ENCODE measurements at places on chromosomes 12 and 14.

GRCh38 chr14:93951635-93952540 is 24.5 kb downstream of the ASB2 start:
- no peak for DNase-seq

DNA sequence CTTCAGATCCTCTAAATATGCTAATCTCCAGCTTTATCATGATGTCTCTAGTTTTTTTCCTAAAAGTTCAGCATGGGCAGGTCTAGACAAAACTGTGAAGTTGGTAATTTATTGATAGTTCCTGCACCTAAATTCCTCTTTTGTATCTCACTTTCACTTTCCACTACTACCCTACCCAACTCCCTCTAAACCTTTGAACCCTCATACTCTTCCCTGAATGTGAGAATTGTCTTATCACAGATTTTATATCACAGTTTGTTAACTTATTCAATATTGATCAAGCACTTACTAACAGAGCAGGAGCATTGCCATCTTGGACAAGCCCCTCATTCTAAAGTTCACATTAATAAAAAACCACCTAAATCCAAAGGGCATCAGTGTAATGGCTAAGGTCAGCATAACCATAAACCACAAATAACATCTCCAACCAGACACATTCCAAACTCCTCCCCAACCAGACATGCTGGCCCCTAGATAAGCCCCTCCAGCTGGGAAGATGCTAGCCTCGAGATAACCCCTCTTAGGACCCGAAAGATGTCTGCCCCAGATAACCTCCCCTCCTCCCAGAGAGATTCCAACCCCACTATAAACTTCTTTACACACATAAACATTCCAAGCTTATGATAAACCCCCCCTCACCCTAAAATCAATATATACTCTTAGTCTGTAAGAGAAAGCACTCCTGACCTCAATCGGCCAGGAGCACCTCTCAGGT is 78.7 kb downstream of the FSCB start:
- DNase-seq = no peak

GRCh38 chr14:101196051-101196712 is 292.7 kb upstream of the RTL1 start:
- DNase-seq = no peak

DNA sequence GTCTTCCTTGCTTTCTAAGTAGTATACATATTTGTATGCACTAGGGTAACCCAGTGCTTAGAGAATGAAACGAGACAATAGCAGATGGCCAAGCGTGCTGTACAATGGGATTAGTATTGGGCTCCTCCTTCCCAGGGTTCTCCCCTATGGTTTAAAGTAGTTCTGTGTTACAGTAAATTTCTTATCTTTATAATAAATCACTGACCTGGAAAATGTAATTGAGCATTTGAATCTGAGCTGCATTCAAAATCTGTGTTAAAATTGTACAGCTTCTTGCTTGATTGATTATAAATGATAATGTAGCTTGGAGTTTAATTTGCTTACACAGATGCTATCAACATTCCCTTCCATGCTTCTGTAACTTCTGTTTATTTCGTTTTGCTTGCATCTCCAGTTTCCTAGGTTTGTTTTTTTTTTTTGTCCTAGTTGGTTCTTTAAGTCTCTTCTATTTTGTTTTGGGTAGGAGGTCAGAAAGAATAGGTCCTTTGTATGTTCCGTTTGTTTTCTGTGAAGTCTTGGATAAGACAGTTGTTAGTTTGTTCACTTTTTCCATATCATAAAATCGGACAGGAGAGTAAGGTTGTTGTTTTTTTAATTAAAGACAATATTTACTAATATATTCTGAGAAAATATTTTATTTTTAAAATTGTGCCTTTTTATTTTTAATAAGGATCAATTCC is 171.2 kb downstream of the ERC1 start:
- DNase-seq = no peak

DNA sequence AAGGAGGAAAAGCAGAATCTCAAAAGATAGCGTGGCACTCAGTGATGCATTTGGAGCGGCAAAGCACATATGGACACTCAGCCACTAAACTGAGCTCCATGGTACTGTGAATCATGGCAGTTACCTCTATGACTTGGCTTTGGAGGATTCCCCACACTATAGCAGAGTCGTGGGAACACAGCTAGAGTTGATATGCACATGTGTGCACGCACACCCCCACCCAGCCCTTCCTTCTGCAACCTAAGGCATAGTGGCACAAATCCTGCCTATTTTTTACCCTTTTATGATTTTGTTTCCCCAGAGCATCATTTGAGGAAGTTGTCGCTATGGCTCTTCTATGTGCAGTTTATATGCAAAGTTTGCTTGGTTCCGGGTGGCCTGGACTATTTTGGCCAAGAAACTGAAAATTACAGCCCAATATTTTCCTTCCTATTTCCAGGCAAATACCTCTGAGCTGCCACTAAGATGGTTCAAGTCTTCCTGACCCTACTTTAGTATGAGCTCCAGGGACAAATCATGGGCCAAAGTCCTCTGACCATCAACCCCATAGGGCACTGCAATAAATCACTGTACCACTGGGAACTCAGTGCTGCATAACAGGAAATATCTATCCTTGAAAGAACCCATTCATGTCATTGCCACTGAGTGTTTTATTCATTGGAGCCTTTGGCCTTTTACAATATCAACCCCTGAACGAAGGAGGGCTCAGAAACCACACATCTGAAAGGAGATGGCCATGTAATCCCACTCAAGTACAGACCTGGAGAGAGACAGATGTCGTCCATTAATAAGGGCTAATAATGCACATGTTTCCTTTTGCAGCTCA is 177.5 kb downstream of the EGLN3 start:
- no peak for DNase-seq

DNA sequence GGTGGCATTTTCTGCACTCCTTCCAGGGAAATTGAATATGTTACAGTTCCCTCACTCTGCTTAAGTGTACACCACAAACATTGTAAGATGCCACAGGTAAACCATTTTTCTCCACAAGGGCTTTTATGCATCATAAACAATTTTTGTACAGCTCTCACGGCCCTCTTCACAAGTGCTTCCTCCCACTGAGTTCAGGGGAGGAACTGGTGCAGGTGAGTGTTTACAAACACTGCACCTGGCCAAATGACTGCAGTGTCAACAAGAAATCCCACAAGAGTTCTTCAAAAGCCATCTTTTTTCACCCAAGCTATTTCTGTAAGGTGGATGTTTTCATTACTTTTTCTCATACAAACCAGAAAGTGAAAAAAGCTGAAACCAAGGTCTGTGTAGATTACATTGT is 973.2 kb downstream of the AACS start:
- no peak for DNase-seq

DNA sequence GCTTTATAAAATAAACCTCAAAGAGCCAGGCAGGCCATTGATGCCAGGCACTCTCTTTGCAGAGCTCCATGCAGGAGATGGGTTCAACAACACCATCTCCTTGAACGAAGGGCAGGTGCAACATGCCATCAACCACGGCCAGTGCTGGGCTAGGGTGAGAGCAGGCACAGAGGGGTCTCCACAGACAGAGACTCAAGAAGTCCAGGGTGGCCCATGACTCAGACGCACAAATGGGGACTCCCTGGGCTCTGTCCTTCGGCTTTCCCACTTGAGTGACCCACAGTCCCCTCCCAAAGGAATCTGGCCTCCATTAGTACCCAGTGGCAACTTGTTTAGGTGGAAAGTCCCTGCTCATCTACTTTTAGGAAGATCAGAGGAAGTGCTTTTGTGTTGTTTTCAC is 124.4 kb upstream of the PZP start:
- no peak for DNase-seq

DNA sequence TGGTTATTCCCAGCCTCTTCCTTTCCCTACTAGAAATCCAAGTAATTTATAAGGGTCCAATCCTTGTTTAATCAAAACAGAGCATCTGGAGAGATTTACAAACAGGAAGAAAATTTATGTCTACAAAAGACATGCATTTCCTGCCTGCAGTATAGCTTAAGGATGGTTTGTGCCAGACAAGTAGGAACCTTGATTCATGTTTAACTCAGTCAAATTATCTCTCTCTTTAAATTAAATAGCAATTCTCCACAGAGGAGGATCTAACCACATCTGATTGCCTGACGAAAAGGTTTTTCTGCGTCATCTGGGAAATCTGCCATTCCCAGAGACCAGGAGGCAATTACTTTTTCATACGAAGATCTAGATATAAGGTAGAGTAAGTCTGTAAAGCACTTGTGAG is 105.2 kb downstream of the ZFC3H1 start:
- no peak for DNase-seq

- no peak for DNase-seq
Observed at GRCh38 chr14:89408907-89409700, 7.9 kb downstream of the FOXN3 start.

DNA sequence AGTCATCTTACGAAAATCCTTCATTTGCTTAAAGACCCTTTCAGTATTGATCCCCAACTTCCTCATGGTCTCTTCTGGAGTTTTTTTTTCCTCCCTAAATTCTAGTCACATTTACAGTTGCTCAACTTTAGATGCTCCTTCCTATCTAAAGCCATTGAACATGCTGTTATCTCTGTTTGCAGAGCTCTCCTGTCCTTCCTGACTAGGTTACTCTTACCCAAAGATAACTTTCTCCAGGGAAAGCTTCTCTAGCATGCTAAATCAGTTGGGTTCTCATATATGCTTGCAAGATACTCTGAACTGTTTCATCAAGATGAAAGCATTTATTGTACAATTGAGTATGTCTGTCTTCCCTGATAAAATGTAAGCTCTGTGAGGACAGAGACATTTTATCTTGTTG is 1.8 kb upstream of the RAB21 start:
- no peak for DNase-seq
